ENCODE measurements at places on chromosomes 13 and 19.

DNA sequence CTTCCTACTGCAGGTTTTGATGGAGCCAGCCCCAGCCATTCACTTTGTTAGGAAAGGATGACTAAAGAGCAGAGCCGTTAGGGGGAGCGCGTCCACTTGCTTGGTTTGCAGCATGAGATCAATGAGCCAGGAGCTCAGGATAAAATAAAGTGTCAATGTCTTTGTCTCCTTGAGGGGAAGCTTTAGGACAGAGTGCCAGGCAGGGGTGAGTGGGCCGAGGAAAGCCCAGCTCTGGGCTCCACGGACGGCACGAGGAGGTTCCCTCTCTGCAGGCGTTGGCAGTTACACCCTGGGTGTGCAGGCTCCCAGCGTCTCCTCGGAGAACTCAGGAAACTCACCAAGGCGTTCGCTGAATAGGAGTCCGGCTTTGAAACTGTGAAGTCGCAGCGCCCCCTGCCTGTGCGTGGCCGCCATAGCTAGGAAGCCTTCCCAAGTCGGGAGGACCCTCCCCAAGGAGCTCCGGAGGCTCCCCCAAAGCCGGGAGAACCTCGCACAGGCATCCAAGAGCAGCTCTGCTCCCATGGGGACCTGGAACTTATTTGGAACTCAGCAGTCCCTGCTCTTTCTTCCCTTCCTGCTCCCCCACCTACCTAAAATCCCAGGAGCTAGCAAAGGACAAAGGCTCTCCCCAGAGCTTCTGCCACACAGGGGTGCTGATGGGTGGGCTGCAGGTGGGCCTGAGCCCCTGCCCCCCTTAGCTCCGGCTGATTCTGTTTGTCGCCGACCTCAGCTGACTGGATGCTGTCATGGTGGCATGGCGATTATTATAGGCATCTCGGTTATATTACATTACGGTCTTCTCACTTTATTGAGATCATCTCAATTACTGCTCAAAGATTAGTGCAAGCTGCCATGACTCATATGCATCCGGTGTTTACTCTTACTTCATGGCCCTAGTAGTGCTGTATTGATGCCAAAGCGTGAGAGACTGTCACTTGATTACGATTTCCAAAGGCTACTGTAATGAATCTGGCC lies 34.4 kb downstream of the GSX1 start:
- DNase-seq, result peak; percentile 70
- peaks cover 7% of the 10 kb centered on the region for H3K4me1 ChIP-seq
- no peak overlapping the region for H3K27ac ChIP-seq
- no peaks in the 10 kb centered on the region for H3K36me3 ChIP-seq

DNA sequence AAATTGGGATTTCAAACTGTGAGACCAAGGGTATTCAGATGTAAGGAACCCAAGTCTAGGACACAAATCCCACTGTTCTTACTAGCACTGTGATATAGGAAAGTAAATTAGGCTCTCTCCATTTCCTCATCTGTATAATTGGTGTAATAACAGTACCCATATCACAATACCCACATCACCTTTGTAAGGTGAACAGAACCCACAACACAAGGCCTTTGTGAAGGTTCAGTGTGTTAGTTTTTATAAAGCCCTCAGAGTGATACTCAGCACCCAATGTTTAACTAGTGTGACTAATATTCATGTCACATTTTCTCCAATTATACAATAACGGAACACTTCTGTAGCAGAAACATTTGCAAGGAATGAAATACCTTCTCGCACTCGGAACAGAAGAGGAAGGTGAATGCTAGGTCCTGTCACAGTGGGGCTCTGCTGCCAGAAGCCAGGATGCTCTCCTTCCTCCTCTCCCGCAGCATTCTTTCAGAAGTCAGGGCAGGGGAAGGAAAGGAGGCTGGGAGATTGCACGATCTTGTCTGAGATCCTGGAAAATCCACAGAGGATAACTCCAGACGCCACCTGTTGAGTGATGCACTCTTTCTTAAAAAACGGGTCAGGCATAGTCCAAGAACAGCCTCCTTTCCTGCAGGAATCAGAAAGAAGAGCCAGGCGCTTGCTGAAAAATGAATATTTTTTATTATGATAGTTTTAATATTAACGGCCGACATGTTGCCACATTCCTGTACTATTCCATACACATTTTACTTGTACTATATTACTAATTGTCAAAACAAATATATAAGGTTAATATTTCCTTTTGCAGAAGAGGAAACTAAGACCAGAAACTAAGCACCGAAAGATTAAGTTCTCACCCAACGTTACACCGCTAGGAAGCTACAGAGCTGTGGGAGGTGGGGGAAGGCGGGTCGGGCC lies 762 bp downstream of the ZNF45 start:
- no peaks in the 10 kb centered on the region for H3K27me3 ChIP-seq
- no peak for DNase-seq

GRCh38 chr13:110578363-110578762 lies 16.8 kb upstream of the RAB20 start:
- no peak overlapping the region for H3K4me3 ChIP-seq
- H3K27me3 ChIP-seq, result peaks cover 2% of the 10 kb centered on the region
- H3K27ac ChIP-seq, result no peak overlapping the region
- no peak for DNase-seq

DNA sequence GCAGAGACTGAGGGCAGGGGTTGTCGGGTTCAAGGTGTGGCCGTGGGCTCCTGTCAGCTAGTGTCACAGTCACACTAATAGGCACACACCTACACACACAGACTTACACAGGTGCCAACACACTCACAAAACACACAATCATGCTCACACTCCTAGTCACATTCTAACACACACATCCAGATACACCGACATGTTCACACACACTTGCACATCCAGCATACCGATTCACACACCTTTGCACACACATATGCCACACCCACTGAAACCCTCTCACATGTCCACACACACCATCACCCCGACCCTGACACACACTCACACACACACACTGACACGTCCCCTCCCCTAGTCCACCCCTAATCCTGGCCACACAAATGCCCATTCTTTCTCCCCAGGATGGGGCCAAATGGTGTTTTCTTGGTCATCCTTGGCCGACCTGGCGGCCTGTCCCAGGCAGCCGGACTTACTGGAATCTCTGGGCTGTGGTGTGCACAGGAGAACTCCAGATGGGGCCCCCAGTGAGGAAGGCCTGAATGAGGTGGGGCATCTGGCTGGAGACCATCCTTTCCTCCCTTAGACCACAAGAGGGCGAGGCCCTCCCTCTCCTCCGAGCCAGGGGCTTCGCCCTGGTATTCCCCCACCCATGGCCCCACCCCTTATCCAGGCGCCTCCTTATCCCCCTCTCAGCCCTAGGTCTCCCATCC lies 19.1 kb upstream of the PNMA8B start:
- H3K4me1 ChIP-seq, result peaks cover 21% of the 10 kb centered on the region
- H3K36me3 ChIP-seq, result no peaks in the 10 kb centered on the region
- DNase-seq, result no peak
- no peak overlapping the region for H3K4me3 ChIP-seq
- H3K27ac ChIP-seq, result no peak overlapping the region

GRCh38 chr19:29568036-29569025 lies 37.8 kb upstream of the POP4 start:
- H3K4me1 ChIP-seq, result no peaks in the 10 kb centered on the region
- H3K27ac ChIP-seq, result no peak overlapping the region
- no peaks in the 10 kb centered on the region for H3K36me3 ChIP-seq
- no peaks in the 10 kb centered on the region for H3K27me3 ChIP-seq
- DNase-seq, result no peak

- no peak for DNase-seq
- H3K4me3 ChIP-seq, result no peak overlapping the region
- H3K27me3 ChIP-seq, result peaks cover 7% of the 10 kb centered on the region
- H3K27ac ChIP-seq, result no peak overlapping the region
- H3K4me1 ChIP-seq, result no peaks in the 10 kb centered on the region
- H3K36me3 ChIP-seq, result no peaks in the 10 kb centered on the region
Observed at GRCh38 chr13:102907886-102908515, 62.2 kb downstream of the ERCC5 start.

DNA sequence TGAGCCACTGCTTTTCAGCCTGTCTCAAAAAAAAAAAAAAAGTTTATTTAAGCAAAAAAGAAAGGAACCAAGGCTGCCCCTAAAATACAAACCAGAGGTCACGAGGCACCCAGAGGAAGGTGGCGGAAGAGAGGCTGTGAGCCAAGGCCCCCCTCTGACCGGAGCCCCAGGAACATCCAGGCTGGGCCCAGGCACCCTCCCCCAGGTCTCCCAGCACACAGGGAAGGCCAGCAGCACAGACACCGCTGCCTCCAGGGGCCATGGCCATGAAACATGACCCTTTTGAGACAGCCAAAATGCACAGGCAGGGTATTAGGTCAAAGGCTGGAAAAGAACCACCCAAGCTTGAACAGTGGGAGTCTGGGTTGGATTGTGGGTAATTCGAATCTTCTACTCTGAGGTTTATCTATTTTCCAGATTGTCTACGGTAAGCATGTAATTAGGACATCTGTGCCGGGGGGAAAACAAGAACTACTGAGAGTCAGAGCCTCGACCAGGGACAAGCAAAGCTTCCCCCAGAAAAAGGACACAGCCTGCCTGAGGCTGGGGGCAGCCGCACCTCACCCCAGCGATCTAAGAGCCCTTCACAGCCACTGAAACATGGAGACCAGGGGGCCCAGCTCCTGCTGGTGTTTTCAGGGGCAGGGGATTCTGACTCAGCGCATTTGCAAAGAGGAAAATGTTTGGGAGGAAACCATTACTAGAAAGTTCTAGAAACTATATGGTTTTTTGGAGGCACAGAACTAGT lies 8.4 kb downstream of the PEX11G start:
- no peak overlapping the region for H3K27ac ChIP-seq
- H3K4me1 ChIP-seq, result peaks cover 6% of the 10 kb centered on the region
- no peaks in the 10 kb centered on the region for H3K27me3 ChIP-seq
- no peak overlapping the region for H3K4me3 ChIP-seq
- no peaks in the 10 kb centered on the region for H3K36me3 ChIP-seq
- no peak for DNase-seq

DNA sequence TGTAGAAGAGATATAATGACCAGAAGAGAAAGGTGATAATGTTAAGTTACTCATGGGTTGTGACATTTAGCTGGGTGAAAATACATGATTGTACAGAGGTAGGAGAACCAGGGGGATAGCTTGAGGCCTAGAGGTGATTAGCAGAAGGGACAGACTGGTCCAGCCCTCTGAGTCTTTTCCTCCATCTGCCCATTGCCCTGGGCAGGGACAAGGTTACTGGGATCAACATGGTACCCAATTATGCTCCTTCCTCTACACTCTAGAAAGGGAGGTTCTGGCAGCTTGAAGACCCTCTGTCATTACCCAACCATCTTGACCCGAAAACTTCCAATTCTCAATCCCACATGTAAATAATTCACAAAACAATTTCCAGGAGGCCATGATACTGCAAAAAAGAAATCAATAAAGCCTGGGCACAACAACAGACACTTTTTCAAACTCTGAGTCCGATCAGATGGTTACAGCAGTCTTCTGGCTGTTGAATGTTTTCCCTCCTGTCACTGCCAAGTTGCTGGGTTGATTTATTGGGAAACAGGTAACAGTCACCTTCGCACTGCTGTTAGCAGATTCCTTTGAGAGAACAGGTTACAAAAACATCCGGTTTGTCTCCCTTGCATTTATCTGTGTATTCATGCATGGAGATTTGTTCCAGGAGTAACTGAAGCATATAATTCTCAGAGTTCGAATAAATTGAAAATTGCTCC lies 239.1 kb upstream of the HTR2A start:
- no peak for DNase-seq
- H3K27ac ChIP-seq, result no peak overlapping the region
- H3K4me1 ChIP-seq, result no peaks in the 10 kb centered on the region
- no peaks in the 10 kb centered on the region for H3K36me3 ChIP-seq
- H3K27me3 ChIP-seq, result no peaks in the 10 kb centered on the region

DNA sequence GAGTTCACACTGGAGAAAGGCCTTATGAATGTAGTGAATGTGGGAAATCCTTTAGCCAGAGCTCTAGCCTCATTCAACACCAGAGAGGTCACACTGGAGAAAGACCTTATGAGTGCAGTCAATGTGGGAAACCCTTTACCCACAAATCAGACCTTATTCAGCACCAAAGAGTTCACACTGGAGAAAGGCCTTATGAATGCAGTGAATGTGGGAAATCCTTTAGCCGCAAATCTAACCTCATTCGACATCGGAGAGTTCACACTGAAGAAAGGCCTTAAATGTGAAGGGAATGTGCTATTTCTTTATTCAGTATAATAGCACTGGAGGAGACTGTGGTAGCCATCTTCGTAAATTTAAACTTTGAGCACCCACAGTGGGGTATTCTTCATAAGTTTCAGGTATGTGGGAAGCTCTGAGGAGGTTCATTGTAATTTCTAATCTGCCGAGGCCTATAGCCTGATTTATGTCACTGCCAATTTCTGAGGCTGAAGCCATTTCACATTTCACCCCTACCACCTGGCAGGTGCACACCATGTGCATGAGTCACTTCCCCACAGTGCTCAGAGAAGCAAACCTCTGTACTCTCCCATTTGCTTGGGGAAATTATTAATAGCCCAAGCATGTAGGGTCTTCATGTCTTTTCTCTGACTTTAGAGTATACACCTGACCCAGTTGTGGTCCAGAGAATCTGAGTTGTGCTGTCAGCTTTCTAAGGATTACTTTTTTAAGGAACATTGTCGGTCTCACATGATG lies 6.4 kb downstream of the ZNF551 start:
- no peak overlapping the region for H3K27ac ChIP-seq
- peaks cover 49% of the 10 kb centered on the region for H3K36me3 ChIP-seq
- H3K4me3 ChIP-seq, result peak overlapping the region; percentile 9
- peaks cover under 1% of the 10 kb centered on the region for H3K4me1 ChIP-seq
- no peaks in the 10 kb centered on the region for H3K27me3 ChIP-seq
- DNase-seq, result no peak

GRCh38 chr19:5914358-5914774 lies 312 bp downstream of the CAPS start:
- H3K36me3 ChIP-seq, result peaks cover 42% of the 10 kb centered on the region
- no peaks in the 10 kb centered on the region for H3K27me3 ChIP-seq
- H3K4me3 ChIP-seq, result no peak overlapping the region
- DNase-seq, result no peak
- no peak overlapping the region for H3K27ac ChIP-seq
- H3K4me1 ChIP-seq, result no peaks in the 10 kb centered on the region

- no peak overlapping the region for H3K27ac ChIP-seq
- no peaks in the 10 kb centered on the region for H3K27me3 ChIP-seq
- no peak overlapping the region for H3K4me3 ChIP-seq
- DNase-seq, result no peak
- no peaks in the 10 kb centered on the region for H3K4me1 ChIP-seq
- no peaks in the 10 kb centered on the region for H3K36me3 ChIP-seq
Observed at GRCh38 chr13:62210951-62211350, 795.3 kb upstream of the PCDH20 start.

DNA sequence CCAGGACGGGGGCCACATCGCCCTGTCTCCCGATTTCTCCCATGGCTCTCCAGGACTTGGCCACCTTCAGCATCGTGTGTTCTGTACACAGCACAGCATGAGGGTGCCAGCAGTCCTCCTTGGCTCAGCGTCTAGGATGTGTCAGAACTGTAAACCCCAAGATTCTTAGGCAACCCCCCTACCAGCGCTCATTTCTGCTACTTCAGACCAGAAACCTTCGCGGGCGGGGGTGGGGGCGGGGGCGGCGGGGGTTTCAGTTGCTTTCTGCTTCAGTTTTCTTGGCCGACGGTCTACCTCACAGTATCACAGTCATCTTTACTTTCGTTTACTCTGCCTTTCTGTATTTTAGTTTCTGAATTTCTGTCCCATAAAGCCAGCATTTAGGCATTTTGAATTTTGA lies 82.4 kb downstream of the GGACT start:
- H3K27ac ChIP-seq, result peak overlapping the region; percentile 68
- H3K4me1 ChIP-seq, result peaks cover 14% of the 10 kb centered on the region
- H3K36me3 ChIP-seq, result no peaks in the 10 kb centered on the region

- peaks cover 9% of the 10 kb centered on the region for H3K4me1 ChIP-seq
- H3K36me3 ChIP-seq, result peaks cover 9% of the 10 kb centered on the region
- DNase-seq, result no peak
- no peak overlapping the region for H3K4me3 ChIP-seq
Observed at GRCh38 chr13:20778311-20778710, 4.5 kb upstream of the EEF1AKMT1 start.

Measured in CD4-positive, CD25-positive, alpha-beta regulatory T cell (primary cell).